ENCODE measurements at places on chromosomes 4 and X.

DNA sequence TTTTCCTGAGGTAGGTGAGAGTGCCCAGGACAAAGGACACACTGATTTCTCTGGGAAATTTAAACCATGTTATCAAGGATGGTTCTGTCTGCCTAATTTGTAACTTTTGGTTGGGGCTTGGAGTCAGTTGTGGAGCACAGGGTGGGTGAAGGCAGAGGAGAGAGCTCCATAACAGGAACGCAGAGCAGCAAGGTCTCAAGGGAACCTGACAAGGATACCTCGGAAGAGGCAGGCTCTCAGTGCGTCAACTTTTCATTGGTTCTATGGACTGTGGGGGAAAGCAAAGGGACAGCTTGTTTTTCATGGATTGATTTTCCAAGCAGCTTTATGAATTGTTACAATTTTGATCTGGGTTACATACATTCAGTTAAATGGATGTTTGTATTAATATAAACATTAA, 110.4 kb downstream of the SLIT2 start:
- DNase-seq, result no peak

- no peak for DNase-seq
Observed at GRCh38 chrX:153628665-153629064, 18.3 kb upstream of the DUSP9 start.

GRCh38 chr4:96763546-96763945, 923.7 kb downstream of the PDHA2 start:
- DNase-seq, result no peak

GRCh38 chr4:107631560-107631959, 88.5 kb downstream of the PAPSS1 start:
- DNase-seq, result no peak

DNA sequence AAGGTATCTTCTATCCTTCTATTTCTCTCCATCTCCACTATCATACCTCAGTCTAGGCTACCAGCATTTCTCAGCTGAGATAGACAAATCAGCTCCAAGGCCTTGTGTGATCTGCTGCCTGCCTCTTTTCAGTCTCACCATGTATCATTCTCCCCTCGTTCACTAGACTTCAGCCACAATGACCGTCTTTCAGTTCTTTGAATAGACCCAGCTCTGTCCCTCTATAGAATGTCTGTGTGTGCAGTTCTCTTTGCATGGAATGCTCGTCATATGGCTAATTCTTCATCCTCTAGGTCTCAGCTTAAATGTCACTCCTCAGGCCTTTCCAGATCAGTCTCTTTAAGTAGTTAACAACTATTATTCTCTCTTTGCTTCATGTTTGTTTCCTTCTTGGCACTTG, 6.5 kb downstream of the IGBP1 start:
- no peak for DNase-seq

DNA sequence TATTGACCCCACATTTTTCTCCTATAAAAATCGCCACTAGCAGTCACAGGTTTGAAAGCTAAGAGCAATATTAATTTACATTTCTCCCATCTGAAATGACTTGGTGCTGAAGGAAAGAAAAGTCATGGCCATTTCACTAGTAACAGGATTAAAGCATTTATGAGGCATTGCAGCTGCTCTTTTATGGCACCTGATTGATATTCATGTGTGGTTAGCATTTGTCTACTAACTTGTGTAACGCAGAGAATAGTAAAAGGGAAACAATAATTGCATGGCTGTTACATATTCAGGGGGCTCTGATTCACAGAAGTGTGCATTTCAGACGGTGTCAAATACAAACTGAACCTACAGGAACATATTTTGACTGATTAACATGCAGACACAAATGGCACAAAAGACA, 5.2 kb downstream of the PCDH19 start:
- no peak for DNase-seq

- no peak for DNase-seq
Observed at GRCh38 chr4:133102043-133102442, 47.1 kb upstream of the PCDH10 start.

DNA sequence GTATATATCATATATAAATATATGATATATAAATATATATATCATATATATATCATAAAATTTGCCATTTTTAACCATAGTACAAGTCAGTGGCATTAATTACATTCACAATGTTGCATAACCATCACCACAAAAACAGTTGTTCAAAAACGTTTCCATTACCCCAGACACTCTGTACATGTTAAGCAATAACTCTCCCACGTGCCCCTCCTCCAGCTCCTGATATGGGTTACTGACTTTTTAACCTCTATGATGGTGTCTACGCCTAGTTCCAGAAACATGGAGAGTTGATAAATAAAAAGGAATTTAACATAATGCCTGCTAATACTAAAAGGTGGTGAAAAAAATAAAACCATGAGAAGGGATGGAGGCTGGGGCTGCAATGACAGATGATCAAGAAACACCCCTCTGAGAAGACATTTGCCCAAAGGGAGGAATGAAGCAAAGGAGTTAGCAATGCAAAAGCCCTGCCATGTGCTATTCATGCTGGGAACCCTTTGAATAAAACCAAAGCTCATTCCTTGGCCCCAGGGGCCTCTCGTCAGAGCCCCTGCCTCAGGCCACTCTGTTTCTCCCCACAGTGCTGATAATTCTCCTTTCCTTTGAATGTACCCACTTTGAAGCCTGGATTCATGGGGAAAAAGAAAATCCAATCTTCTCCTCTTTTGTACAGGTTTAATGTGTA, 144.3 kb downstream of the NWD2 start:
- DNase-seq, result no peak

DNA sequence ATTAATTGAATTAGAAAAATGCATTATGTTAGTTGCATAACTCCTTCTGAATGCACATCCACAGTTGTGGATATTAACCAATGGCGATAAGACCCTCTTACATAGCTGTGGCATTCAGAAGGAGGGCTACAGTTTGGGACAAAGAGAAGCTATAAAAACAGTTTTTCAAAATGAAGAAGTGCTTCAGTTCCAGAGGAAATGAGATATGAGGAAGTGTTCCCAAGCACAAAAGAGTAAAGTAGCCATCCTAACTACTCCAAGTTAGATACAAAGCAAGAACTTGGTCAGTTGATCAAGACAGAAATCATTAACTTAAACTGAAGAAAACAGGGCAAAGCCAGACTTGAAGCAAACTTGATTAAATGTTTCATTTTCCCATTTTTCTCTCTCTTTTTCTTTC, 17.2 kb upstream of the ADGRL3 start:
- DNase-seq, result no peak

- no peak for DNase-seq
Observed at GRCh38 chr4:40525752-40526598, 103.7 kb downstream of the RBM47 start.

- DNase-seq, result no peak
Observed at GRCh38 chr4:8215001-8215427, 15.9 kb downstream of the SH3TC1 start.

- DNase-seq, result no peak
Observed at GRCh38 chr4:20347531-20347930, 95.8 kb downstream of the SLIT2 start.

DNA sequence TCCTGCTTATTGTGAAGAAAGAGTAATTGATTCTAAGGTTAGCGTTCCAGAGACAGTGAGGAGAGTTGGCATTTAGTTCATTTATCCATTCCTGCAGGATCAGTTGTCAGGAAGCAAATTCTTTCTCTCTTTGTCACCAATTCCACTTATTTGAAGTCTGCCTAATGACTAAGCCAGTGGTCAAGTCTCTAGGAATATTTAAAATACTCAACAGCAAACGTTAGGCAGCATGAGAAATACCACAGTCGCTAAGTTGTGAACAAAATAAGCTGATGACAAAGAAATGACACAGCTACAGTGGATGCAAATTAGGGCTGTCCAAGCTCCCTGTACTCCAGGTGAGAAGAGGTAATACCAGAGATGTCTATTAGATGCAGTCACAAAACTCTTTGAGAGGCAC, 6.6 kb upstream of the MAGEB17 start:
- no peak for DNase-seq

DNA sequence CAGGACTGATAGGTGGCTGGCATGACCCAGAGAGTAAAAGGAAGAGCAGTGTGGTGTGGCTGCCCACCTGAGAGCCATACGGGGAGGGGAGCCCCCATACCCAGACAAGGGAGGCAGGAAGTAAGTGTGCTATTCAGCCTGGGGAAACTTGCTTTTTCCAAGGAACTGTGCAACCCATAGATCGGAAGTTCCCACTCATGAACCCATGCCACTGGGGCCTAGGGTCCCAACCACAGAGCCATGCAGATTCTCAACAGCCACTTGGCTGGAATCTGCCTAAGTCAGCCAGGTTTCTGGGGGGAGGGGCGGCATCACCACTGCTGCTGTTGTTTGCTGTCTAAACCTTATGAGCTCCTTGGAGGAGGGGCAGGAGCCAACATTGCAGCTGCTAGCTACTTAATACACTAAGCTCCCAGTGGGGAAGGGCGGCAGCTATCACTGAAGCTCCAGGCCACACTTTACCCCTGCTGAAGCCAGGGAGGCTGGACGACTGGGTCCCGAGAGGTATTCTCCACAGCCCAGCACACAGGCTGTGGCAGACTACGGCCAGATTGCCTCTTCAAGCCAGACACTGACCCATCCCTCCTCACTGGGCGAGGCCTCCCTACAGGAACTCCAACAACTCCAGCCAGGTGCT, 410.4 kb downstream of the INPP4B start:
- DNase-seq, result no peak

GRCh38 chr4:82031376-82031927, 342.3 kb downstream of the HNRNPD start:
- no peak for DNase-seq

All from renal cortex interstitium (tissue), 15 donors.